IPS DF 6.9 (cell line): ENCODE measurements at places on chromosomes 7 and 10.

DNA sequence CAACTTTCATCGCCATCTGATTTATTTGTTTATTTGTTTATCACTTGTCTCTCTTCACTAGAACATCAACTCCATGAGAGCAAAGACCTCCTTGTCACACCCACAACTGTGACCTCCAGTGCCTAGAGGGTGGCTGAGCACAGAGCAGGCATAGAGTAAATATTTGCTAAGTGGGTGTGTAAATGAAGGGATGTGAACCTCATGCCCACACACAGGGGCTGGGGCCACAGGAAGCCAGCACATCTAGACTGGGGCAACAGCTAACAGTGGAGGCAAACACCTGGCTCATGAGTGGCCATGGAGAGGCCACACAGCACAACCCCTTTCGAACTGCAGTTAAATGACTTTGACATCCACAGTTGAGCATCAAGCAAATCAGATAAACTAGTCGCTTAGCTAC is 39.8 kb downstream of the AKR1B1 start:
- no peaks in the 10 kb centered on the region for H3K36me3 ChIP-seq
- H3K27me3 ChIP-seq = no peaks in the 10 kb centered on the region
- H3K27ac ChIP-seq = no peak overlapping the region
- no peaks in the 10 kb centered on the region for H3K4me1 ChIP-seq
- H3K4me3 ChIP-seq = no peak overlapping the region

DNA sequence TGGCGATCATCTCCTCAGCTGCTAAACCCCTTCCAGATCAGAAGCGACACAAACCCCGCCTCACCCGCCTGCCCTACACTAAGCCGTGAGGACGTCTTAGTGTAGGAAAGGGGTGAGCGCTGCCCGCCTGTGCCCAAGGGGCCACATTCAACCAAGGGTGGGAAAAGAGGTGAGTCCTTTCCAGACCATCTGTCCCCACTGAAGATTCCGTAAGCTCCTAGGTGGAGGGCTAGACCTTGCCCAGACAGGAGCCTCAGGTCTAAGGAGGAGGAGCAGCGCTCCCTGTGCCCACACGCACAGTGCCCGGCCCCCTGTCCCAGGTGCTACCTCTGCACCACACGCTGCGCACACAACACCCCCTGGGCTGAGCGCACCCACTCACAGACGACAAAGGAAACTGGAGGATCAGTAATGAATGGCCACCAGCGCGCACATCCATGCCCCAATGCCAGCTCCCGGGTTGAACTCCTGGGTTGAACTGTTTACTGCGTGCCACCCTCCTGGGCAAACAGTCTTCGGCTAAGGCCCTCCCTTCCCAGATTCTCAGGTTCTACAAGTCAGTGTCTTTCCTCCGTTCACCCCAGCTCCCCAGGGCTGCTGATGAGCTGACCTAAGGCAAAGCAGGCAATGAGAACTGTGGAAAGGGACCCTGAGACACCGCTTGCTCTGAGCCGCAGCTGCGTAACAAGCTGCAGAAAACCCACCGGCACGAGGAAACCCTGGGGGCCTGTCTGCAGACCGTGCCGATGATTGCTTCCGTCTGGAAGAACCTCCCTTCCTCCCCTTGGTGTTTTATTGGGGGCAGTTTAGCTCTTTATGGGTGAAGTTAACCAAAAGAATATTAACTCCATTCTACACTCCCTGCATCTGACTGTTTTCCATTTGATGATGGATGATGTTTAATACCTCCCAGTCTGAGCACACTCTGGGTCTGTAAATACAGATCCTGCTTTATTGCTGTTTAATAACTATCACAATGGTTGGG is 185.9 kb downstream of the MAD1L1 start:
- peaks cover 7% of the 10 kb centered on the region; the same call in 1 of the 2 replicates for H3K36me3 ChIP-seq
- H3K4me1 ChIP-seq = peaks cover 3% of the 10 kb centered on the region; the same call in 1 of the 2 replicates
- no peak overlapping the region for H3K4me3 ChIP-seq
- H3K27ac ChIP-seq = no peak overlapping the region
- DNase-seq = no peak
- no peaks in the 10 kb centered on the region for H3K27me3 ChIP-seq

DNA sequence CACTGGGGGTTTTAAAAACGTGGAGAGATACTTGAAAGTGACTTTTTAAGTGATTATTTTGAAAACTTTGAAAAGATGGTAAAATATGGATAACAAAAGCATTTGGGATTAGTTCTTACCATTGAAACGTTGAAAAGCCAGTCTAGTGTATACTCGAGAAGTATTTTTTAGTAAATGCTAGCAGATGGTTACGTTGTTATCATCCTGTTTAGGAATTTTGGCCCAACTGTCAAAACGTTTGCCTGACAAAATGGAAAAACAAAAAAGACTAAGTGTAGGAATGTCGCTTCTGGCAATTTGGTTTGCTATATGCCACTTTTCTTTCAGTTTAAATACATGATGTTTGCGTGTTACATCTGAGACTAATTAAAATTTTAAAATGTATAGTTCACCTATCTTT is 1.2 kb downstream of the RBM33 start:
- H3K4me3 ChIP-seq = no peak overlapping the region
- no peaks in the 10 kb centered on the region for H3K4me1 ChIP-seq
- no peak overlapping the region for H3K27ac ChIP-seq
- no peaks in the 10 kb centered on the region for H3K27me3 ChIP-seq
- DNase-seq = no peak
- no peaks in the 10 kb centered on the region for H3K36me3 ChIP-seq

DNA sequence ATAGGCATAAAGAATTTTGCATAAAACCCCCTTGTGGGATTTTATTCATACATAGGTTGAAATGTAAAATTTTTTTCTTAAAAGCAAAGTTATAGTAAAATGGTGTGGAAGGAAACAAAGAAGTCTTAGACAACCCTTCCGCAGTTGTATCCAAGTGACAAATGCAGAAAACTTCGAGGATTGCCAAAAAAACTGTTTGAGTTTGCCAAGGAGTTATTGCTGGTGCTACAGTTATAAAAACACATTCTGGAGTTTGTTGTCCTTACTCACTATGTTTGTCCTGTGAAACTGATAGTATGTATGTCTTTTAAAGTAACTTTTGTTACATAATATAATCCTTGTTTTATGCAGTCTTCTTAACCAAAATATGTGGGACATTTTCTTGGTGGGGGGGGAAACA is 120.3 kb downstream of the FOXP2 start:
- DNase-seq = no peak
- H3K27me3 ChIP-seq = no peaks in the 10 kb centered on the region
- no peak overlapping the region for H3K4me3 ChIP-seq

DNA sequence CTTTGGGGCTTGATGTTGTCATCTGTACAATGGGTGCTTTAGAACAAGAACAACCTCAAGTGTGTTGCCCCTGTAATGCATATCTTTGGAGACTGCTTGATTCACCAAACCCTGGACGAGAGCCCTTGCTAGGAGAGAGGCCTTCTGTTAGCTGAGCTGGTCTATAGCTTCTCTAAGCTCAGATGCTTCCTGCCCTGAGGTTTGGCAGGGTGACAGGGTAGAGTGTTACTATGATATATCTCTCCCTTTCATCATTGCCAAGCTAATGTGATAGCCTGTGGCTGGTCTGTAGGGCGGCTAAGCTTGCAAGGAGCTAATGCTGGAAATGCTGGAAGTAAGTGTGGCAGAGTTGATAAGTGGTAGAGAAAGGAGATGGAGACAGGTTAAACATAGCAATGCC is 364.1 kb downstream of the RPS24 start:
- DNase-seq = no peak
- H3K36me3 ChIP-seq = no peaks in the 10 kb centered on the region
- H3K4me1 ChIP-seq = peaks cover 6% of the 10 kb centered on the region; the same call in 1 of the 2 replicates
- H3K4me3 ChIP-seq = no peak overlapping the region
- no peaks in the 10 kb centered on the region for H3K27me3 ChIP-seq
